ENCODE measurements at places on chromosomes 2 and 18.
A peak's percentile ranks its signal among the peaks of the same experiment; 100 is the strongest.

GRCh38 chr18:7885865-7886264, 318.7 kb downstream of the PTPRM start:
- DNase-seq: no peak

DNA sequence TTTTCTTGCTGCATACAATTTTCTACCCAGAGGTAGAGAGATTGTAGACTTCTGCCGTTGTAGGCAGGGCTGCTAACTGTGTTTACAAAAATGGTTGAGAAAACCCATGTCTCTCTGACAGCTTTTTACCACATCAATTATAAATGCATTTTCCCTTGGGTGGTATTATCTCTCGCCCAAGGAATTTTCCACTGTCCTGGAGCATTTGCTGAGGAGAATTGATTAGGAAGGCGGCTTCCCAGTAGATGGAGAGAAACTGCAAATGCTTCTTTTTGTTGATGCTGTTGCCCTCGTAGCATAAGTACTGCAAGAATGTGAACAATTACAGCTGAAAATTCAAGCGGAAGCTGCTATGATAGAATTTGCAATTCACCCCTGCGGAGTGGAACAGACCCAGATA, 1007.7 kb upstream of the KLHL29 start:
- peak; percentile 3 for DNase-seq

DNA sequence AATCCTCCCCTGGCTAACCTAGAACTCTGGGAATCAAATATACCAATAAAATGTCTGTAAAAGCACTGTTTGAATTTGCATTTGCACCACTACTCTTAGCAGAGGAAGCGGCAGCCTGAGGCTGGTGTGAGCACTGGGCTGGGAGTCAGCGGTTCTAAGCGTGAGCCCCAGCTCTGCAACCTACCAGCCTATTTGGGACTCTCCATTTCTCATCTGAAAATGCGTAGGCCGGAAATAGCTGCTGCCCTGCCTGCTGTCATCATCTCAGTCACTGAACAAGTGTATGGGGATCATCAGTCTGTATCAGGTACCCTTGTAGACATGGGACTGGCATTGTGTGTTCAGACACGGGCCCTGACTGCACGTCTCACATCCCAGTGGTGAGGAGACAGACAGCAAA, 194.3 kb downstream of the ANKRD30B start:
- no peak for DNase-seq

GRCh38 chr2:64787698-64788097, 134.0 kb upstream of the SERTAD2 start:
- no peak for DNase-seq

DNA sequence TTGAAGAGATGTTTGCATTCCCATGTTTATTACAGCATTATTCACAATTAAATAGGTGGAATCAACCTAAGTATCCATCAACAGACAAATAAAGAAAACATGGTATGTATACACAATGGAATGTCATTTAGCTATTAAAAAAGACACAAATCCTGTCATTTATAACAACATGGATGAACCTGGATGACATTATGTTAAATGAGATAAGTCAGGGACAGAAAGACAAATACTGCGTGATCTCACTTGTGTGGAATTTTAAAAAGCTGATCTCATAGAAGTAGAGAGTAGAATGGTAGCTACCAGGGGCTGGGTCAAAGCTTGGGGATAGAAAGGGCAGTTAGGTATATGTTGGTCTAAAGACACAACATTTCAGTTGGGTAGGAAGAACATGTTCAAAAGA, 376.3 kb downstream of the EPHA4 start:
- DNase-seq: no peak

DNA sequence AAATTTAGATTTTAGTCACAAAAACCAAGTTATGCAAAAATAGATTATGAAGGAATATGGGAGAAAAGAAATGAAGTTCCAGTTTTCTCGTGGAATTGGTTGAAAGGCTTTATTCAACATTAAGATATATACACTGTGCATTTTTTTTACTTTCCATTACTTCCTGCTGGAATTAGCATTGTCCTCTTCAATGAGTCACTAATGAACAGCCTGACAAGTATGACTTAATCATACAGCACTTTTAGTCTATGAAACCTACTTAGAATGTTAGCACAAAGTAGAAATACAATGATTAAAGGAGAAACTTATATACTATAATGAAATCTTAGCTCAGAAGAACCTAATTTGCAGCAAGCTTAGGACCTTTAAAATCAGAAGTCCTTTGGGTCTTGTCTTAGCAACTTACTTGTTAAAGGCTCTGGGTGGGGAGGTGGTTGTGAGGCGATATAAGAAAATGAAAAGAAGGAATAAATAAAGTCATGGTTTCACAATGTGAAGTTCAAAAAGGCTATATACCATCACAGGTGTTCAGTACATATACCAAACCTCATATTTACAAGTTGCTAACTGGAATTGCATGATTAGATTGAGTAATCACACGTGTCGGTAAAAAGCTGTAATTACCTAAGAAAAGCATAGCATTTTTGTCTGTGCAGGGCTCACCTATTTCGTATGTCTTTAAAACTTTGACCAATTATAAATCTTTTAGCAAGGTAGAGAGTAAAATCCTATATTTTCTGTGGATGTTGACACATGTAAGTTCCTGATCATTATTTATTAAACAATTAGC, 236.8 kb downstream of the CAMKMT start:
- DNase-seq: no peak

GRCh38 chr2:233936089-233936488, 18.9 kb downstream of the TRPM8 start:
- DNase-seq: no peak

- DNase-seq: peak; percentile 71
Measured at GRCh38 chr2:219369447-219369861, 18.3 kb downstream of the DNPEP start.

DNA sequence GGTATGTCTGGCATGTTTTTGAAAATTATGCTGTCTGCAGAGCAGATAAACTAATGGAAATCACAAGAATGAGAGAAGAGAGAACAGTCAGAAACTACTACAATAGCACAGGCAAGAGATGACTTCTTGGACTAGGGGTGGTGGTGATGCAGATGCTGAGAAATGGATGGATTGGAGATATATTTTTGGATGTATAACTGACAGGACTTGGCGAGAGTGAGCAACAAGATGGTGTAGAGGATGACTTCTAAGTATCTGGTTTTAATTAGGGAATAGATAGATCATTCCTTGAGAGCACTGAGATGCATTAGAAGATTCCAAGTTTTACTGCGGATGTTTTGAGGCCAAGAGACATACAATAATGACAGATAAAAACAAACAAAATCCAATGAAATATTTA, 328.2 kb downstream of the PID1 start:
- DNase-seq: no peak

DNA sequence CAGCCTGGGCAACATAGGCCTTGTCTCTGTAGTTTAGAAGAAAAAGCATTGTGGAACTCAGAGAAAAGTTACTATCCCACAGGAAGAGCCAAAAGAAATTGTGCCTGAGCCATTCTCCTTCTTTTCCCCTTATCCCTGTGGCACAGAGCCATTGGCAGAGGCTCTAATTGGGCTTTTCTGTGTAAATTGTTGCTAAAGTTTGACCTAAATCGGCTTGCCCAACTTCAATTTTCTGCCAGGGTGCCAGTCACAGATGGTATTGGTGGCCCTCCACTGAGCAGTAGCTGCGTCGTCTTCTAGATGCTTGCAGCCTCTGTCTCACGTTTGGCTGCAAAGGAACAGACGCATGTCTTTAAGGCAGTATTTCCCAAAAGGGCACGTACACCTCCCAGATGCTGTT, 30.3 kb downstream of the ZNF532 start:
- DNase-seq: no peak

DNA sequence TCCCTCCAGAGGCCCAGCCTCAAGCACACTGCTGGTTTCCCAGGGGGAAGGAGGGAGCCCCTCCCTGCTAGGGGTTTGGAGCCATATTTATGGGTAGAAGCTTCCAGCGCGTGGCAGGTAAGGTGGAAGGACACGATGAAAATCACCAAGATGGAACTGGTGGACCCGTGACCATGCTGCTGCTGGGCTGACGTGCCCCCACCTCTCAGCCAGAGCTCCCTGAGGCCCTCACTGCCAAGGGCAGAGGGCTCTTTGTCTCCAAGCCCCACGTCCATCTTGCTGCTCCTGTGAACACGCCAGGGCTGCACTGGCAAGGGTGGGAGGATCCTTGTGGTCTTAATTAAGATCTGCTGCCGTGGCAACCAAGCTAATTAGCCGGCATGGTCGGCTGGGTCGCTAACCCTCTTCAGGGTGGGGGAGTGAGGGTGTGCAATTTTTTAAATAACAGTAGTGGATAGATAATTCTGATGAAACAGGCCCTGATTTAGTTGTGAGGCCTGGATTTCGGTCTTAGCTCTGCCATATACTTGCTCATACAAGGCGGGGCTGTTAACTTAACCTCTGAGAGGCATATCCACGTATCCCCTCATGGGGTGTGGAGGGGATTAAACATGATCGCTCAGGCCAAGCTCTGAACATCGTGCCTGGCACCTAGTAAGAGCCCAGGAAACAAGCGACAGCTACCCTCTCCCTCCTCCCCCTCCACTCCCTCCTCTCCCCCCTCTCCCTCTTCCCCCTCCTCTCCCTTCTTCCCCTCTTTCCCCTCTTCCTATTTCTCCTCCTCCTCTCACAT, 232.8 kb downstream of the CELF4 start:
- DNase-seq: no peak

GRCh38 chr2:218888341-218888740, 7.7 kb downstream of the WNT10A start:
- DNase-seq: no peak

- no peak for DNase-seq
Measured at GRCh38 chr2:229118336-229118735, 152.8 kb downstream of the PID1 start.

GRCh38 chr2:406876-407275, 119.0 kb upstream of the ALKAL2 start:
- DNase-seq: no peak

DNA sequence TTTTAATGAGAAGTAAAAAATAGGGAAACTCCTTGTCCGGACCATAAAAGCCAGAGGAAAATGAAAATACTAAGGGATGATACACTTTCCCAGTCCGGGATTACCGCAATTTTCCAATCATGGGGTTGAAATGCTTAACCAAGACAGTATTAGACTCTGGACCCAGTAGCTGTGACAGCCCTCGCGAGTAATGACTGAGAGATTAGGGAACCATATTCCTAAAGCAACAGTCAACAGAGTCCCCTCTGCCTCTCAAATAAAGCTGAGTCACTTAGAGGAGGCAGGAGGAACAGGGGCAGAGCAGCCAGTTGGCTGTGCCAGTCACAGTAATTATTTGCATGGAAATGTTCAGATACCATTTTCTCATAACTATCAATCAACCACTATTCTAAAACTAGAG, 34.8 kb downstream of the GPATCH11 start:
- DNase-seq: no peak

GRCh38 chr2:202269585-202269984, 4.0 kb downstream of the NOP58 start:
- DNase-seq: no peak

DNA sequence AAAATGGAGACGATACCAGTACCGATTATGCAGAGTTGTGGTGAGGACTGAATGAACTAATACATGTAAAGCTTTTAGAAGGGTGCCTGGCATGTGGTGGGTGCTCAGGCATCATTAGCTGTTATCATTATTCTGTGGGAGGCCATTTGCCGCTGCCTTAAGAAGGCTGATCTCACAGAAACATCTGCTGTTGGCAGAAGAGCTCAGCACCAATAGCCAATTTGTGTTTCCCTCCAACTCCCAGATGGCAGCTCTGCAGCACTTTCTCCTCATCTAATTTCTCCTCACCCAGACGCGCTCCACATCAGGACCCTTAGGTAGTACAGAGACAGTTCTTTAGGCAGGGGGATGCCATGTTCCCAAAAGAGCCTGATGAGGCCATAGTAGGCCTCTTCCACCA, 15.8 kb upstream of the CYP1B1 start:
- peak; percentile 72 for DNase-seq

GRCh38 chr2:151056870-151057269, 204.8 kb downstream of the RBM43 start:
- DNase-seq: no peak

DNA sequence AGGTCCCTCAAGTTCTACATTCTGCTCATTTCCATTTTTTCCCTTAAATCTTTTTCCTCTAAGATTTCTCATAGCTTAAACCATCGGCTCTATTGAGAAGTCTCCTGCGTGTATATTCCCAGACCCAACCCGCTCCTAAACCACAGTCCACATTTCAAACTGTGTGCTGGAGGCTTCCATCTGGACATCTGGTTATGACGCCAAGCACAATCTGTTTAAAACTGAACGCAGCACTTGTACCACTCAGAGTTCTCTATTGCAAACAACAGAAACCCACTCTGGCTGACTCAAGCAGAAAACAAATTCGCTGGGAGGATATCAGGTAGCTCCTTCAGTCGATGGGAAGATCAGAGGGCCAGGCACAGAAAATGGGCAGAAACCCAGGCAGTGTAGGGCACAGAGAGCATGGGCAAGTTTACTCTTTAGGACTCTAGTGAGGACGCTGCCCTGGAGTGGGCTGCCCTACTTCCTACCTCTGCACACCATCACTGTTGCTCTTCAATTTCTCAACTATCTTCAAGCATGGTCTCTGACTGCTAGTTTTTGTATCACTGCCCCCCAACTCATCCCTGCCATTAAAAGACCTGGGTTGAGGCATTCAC, 5.6 kb upstream of the EML4 start:
- DNase-seq: no peak

GRCh38 chr18:40109252-40110049, 1845.6 kb upstream of the PIK3C3 start:
- no peak for DNase-seq

GRCh38 chr2:46076251-46076650, 221.0 kb upstream of the EPAS1 start:
- no peak for DNase-seq

- DNase-seq: no peak
Measured at GRCh38 chr2:8849327-8849726, 11.9 kb upstream of the KIDINS220 start.

GRCh38 chr18:57326718-57327323, 25.5 kb upstream of the ST8SIA3 start:
- no peak for DNase-seq

DNA sequence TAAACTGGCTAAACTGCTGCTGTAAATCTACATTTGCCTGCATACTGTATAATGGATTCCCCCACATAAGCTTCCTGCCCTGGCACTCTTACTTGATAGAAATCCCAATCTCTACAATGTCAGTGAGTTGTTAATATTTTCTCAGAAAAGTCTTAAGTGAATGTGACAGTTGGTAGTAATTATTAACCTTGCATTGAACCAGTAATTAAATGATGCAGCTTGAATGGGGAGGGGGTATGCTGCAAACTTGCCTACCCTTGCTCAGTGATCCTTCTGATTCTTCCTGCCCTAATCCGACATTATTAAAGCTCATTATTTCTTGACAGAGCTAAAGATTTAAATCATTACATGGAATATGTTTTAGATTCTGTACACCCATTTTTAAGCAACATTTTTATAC, 119.0 kb upstream of the CDH7 start:
- no peak for DNase-seq

- no peak for DNase-seq
Measured at GRCh38 chr18:74248189-74248588, 43.6 kb downstream of the CYB5A start.

Measured in muscle of back (tissue), 13 donors.